ENCODE measurements at places on chromosomes 5 and 9. TPM values are rescaled to one million over a fixed set of nuclear protein-coding genes. Genes with fewer than 3 reads are reported as not detected.
A peak's percentile ranks its signal among the peaks of the same experiment; 100 is the strongest.

The GABRA1 gene
- not detected for total RNA-seq

The MEIKIN gene
- not detected for total RNA-seq

- no peak for DNase-seq
These were observed 10.6 kb downstream of the DDX46 start for GRCh38 chr5:134769206-134769605.

- DNase-seq = peak; percentile 60
These were observed 74.4 kb upstream of the RUSC2 start for GRCh38 chr9:35415402-35416097.

DNA sequence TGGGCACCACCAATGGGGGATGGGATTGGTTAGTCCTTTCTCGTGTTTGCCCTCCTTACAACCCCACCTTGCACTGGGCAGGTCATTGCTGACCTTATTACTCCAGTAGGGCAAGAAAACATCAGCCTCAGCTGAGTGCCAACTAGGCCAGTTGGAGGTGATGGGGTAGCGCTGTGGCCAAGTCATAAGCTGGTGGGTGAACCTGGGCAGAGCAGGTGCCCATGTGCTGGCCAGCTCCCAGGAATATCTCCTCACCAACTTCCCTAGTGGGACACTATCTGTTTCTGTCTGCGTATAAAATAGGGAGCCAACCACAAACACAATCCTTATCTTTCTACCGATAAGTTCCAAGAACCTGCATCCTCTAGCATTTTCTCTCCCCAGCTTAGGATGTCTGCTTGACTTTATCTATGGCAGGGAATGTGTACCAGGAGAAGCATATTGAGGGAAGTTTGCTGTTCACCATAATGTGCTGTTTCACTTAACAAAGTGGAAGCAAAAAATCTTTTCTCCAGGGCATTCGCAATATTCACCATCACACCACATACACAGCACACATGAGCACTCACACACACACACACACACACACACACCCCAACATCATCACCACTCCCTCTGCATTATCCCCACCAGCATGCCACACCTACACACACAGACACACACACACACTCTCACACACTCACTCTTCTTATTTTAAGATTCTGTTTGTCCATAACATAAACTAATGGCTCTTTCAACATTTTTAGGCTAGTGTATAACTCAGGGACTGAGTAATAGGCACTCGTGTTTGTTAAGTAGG is 390.0 kb downstream of the ENC1 start:
- DNase-seq = no peak

DNA sequence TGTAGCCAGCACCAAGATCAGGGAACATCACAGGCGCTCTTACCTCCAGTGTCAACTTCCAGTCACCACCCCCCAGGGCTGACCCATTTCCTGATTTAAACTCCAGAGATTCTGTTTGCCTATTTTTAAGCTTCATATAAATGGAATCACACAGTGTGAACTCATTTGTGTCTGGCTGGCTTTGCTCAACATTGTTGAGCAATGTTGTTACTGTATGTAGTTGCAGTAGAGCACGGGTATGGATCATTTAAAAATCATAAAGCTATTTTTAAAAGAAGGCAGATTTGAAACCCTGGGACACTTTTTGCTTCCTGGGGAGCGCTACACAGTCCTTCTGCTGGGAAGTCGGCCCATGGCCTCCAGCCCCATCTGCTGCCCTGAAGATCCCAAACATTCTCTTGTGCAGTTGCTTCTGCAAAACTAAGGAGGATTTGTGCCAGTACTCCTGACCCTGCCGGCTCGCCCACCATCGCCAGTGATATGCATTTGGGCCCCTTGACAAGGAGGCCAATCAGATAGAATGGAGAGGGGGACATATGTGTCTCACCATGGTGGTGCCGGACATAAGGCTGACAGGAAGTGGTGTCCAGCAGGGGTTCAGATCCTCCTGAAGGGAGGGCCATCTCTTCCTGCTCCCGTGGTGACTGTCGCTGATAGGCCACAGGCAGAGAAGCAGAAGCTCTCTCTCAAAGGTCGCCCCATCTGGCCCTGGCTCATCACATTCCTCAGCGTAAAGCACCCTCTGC is 13.3 kb downstream of the DCANP1 start:
- peak; percentile 31 for DNase-seq

The NR2F1-AS1 gene
- 1.9 TPM for total RNA-seq

DNA sequence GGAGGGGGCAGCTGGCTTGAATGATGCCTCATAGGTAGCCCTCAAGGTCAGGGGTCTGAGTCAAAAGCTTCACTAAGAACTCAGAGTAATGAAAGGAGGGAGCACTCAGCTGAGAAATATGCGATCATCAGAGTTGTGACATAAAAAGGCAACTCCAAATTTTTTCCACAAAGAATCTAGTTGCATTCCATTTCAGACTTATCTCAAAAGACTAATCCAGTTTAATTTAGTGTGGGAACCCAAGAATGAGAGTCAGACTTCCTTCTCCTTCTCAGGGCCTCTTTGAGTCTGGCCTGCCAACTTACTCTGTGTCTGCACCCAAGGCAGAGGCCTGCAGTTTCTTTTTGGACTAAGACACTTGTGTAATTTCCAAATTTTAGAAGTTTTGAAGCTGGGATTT is 34.7 kb downstream of the GABRP start:
- no peak for DNase-seq

The CARD6 gene
- 0.22 TPM for total RNA-seq

DNA sequence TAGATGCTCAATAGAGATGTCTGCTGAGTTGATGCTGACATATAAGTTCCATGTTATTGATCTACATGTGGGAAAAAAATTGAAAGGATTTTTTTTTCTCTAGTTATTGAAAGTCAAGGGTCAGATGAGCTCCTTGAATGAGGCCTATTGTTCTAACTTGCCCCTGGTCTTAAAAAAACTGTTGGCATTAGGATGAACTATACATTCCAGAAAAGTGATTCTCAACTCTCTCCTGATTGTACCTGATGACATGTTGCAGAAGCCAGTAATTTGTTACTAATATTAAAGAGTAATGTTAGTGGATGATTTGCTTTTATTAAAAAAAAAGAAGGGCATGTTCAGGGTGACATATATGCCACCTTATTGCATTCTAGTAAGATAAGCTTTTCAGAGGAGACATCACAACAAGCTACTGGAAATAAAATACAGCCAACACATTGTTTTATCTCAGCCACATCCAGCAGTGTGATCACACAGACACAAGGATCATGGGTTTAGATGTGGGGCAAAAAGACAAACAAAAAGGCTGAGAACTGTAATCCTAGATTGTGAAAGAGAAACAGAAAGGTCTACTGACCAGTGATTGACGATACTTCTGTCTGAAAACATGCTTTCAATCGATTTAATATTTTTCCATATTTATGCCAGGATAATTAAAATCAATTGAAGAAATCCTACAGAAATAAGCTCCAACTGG is 1314.1 kb upstream of the C9orf72 start:
- no peak for DNase-seq

GRCh38 chr9:118148990-118149389 is 444.8 kb downstream of the TLR4 start:
- DNase-seq = no peak

DNA sequence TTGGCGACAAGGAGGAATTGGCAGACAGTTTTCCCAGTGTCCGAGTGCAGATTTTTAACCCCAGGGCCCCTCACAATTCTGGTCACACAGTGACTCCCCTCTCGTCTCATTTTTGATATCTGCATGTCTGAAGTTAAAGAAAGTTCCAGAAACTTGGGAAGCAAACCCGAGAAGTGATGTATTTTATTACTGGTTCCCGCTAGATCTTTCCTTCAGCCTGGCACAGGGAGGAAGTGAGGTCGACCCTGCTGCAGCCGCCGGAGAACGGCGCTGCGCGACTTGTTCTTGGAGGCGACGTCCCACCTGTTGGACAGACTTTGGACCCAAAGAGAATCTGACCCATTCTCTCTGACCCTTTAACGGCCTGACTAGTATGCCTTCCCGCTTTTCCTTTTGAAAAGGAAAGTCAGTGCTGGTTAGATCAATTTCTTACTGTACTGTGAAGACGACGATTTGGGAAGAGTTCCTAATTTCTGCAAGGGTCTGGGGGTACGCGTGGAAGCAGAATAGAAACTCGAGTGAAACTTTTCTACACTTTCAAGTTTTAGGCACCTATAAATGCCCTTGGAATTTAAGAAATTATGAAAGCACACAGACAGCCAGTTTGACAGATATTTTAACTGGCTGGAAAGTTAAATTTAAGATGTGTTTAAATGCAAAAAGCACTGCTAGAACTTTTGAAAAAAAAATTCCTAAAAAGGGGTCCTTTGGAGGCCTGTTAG is 744 bp downstream of the OTULIN start:
- DNase-seq = peak; percentile 48

DNA sequence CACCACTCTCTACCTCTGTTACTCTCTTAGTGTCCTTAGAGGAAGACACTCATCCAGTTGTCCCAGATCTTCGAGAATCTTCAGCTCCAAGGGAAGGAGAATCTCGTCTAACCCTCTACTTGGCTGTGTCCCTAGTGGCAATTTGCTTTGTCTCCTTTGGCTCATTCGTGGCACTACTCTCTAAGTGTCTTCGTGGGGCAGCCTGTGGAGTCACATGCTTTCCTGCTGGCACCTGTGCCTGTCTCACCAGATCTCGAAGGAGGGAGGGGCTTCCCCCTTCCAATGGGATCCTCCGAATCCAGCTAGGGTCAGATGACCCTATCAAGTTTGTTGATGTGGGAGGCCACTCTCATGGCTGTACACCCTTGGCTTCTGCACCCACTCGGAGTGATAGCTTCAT is 1.8 kb upstream of the PCDHGC5 start:
- DNase-seq = no peak

DNA sequence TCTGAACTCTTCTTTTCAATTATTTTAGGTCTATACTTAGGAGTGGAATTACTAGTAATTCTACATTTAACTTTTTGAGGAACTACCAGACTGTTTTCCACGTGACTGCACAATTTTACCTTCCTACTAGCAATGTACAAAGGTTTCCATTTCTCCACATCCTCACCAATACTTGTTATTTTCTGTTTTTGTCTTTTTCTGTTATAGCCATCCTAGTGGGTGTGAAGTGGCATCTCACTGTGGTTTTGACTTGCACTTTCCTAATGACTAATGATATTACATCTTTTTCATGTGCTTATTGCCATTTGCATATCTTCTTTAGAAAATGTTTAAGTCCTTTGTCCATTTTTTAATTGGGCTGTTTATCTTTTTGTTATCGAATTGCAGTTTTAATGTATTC is 136.9 kb upstream of the EGFLAM start:
- no peak for DNase-seq

DNA sequence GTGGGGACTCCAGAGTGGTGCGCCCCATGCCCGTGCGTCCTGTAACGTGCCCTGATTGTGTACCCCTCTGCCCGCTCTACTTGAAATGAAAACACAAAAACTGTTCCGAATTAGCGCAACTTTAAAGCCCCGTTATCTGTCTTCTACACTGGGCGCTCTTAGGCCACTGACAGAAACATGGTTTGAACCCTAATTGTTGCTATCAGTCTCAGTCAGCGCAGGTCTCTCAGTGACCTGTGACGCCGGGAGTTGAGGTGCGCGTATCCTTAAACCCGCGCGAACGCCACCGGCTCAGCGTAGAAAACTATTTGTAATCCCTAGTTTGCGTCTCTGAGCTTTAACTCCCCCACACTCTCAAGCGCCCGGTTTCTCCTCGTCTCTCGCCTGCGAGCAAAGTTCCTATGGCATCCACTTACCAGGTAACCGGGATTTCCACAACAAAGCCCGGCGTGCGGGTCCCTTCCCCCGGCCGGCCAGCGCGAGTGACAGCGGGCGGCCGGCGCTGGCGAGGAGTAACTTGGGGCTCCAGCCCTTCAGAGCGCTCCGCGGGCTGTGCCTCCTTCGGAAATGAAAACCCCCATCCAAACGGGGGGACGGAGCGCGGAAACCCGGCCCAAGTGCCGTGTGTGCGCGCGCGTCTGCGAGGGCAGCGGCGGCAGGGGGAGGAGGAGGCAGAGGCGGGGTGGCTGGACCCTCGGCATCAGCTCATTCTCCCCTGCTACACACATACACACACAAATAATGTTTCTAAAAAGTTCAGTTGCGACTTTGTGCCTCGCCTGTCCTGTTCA is 668 bp downstream of the GLIS3 start:
- DNase-seq = peak; percentile 45

The NRG2 gene
- 0.13 TPM for total RNA-seq

The INSL4 gene
- not detected for total RNA-seq

DNA sequence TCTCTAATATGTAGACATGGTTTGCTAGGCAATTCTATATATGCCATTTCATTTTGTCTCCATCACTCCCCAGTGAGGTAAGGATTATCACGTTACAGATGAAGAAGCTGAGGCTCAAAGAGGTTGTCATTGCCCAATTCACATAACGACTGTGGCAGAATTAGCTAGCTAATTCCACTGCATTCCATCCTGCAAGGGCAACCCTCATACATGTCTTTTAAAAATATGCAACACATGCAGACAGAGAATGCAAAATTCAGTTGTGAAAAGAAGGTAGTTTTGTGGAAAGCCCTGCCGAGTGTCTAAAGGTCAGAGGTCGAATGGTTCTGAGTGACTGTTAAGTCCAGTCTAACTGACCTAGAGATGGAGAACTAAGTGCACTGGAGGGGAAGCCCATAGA is 219.2 kb downstream of the PAPPA start:
- DNase-seq = no peak

DNA sequence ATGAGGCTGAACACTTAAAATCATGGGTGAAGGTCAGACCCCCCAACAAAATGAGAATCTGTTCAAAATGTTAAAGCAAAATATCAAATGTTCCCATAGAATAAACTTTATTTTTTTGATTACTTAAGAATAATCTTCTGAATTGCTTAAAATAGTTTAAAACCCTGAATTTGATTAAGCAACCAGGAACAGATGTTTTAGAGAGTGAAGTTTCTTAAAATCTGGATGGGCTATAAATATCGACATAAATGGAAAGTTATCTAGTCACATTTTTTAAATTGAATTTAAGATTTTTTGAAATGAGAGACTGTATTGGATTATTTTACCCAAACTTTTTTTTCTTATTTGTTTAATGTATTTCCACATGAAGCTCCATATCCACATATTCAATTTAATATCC is 98.5 kb downstream of the ADAMTS12 start:
- DNase-seq = no peak

The PPP1R2B gene
- total RNA-seq = not detected

The TRIM14 gene
- 14.7 TPM for total RNA-seq

The C9 gene
- total RNA-seq = not detected

The IL4 gene
- not detected for total RNA-seq

The NR3C1 gene
- 26.5 TPM for total RNA-seq

- DNase-seq = no peak
These were observed 1006.9 kb upstream of the CTNND2 start for GRCh38 chr5:12911156-12911555.
